ENCODE measurements at places on chromosomes 13 and 19.

- DNase-seq = no peak
These were observed 126.8 kb downstream of the UQCRFS1 start for GRCh38 chr19:29086182-29086581.

DNA sequence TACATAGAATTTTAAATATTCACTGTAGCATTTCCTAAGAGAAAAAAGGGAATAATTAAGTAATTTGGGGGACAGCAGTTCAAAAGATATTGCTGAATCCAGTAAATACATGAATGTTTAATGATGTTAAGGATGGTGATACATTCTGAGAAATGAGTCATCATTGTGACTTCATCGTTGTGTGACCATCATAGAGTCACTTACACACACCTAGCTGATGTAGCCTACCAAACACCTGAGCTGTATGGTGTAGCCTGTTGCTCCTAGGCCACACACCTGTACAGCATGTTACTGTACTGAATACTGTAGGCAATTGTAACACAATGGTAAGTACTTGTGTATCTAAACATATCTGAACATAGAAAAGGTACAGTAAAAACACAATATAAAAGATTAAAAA lies 34.8 kb downstream of the ATP7B start:
- no peak for DNase-seq

GRCh38 chr19:11479090-11479897 lies 1.6 kb downstream of the ELAVL3 start:
- no peak for DNase-seq

- DNase-seq = peak; percentile 64
These were observed 203.1 kb upstream of the EDNRB start for GRCh38 chr13:78121459-78122348.

GRCh38 chr13:97849305-97849704 lies 104.2 kb upstream of the IPO5 start:
- peak; percentile 62 for DNase-seq

DNA sequence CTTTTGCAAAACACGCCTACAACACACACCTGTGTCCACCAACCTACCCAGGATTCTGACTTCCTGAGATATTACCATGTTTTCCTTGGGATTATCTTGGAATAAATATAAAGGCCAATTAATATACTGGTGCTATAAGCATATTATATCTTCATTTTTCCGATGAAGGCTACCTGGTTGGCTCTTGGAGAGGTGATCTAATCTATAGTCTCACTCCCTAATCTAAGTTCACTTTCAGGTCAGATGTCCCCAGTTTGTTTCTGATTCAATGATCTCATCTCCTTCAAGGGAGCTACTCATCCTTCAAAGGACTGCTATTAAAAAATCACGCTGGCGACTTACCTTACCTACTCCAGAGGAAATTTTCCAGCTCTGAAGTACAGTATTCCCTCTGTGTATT lies 517.5 kb downstream of the KLF5 start:
- no peak for DNase-seq

DNA sequence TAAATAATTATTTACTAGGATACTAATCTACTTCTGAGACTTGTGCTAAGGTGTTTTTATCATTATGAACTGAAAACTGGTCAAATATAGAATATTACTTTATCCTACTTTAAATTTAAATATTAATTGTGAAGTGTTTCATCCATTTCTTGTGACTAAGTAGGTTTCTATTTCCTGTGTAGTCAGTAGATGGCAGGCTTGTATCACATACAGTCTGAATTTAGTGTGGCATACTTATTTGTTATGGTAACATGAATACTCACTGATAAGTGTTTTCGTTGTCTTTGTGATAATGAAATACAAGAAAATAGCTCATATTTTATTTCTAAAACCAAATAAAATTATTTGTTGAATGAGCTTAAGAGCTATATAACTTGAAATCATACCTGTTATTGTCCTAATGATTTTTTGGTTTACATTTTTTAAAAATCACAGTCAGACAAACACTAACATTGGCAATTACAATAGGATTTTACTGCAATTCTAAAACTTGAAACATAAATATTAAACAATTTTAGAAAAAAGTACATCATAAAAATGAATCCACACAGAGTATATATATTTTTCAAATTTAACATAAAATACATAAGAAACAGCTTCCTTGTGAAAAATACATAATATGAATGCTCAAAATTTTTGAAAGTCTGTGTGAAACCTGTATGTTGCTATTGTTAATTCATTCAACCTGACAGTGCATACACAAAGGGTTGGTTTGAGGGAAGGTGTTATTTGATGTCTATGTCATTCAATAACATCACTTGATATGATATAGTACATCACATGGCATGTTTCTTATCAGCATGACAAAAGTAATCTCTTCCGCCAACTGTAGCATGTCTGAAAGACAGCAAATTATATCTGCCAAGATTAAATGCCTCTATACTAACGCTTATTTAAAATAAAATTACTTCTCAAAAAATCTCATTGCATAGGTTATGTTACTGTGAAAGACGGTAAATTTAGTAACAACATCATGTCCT lies 904.8 kb upstream of the PCDH20 start:
- DNase-seq = peak; percentile 35

- DNase-seq = no peak
These were observed 66.6 kb downstream of the DNAJC15 start for GRCh38 chr13:43089912-43090498.

- DNase-seq = no peak
These were observed 73.6 kb downstream of the KDM4B start for GRCh38 chr19:5042556-5042955.

- DNase-seq = no peak
These were observed 4.1 kb downstream of the HMG20B start for GRCh38 chr19:3576696-3577443.

- no peak for DNase-seq
These were observed 2.5 kb downstream of the ICAM5 start for GRCh38 chr19:10292206-10292788.

DNA sequence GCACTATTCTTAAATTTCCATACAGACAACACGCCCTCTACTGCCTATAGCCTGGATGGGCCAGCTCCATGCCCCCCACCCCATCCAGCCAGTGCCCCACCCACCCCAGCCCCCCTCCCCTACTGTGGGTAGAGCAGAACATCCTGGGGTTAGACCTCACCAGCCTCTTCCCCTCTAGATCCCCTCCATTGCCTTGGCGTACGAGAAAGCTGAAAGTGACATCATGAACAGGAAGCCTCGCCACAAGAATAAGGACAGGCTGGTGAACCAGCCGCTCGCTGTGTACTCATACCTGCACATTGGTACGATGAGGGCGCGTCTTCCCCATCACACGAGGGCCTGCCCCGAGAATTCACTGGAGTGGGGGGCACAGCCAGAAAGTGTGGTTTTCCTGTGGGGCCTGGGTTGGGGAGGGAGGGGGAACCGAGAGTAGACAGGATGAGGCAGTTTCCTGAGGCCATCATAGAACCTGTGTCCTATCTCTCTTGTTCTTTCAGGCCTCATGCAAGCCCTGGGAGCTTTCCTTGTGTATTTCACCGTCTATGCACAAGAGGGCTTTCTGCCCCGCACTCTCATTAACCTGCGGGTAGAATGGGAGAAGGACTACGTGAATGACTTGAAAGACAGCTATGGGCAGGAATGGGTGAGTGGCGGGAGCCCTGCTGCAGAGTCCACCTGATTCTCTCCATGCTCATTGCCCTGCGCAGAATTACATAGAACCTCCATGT lies 29.1 kb downstream of the ATP12A start:
- peak; percentile 93 for DNase-seq

DNA sequence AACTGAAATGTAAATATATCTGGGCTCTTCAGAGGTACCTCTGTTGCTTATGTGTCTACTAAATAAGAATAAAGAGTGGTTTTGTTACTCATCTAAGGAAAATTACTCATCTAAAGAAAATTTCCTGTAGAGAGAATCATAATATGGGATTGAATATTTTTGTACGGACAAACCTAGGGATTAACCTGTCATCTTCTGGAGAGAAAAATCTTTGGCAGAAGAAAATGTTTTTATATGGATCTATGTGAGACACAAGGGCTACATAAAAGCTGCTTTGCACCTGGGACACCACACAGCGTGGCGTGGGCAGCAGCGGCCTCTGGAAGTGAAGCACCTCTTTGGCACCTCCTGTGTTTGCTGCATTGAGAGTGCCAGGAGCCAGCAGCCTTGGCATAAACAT lies 242.9 kb upstream of the DACH1 start:
- DNase-seq = no peak

DNA sequence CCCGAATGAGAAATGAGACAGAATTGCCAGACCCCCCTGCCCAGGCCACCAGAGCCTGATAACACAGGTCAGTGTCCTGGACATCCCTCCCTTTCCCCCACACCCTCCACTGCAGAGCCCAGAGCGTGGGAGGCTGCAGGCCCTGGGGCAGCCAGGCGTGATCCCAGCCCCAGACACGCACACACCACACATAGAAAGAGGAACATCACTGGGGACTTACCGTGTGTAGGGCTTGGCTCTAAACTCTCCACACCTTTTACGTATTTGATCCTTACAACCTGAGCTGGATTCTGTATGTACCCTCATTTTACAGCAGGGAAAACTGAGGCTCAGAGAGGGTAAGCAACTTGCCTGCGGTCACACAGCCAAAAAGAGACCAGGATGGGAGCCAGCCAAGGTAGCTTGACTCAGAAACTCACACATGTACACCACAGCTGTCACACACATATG lies 334 bp upstream of the ANGPTL6 start:
- no peak for DNase-seq

- no peak for DNase-seq
These were observed 18.3 kb downstream of the ZNF100 start for GRCh38 chr19:21749090-21749489.

DNA sequence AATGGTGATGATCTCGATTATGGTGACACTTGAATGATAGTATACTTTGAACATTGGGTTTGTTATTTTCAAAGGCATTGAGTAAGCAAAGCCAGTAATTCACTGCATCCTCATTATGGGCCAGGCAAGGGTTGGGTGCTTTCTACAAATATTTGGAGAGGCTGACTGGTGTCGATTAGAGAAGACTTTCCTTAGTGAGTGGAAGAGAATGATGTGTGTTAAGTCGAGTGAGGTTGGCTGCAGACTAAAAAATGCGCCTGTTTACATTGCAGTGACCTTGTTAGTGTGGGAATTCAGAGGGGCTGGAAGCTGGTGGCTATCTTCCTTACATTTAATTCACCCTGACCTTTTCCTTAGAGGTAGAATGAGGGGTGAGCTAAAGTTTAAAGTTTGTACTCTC lies 22.4 kb upstream of the RNF113B start:
- DNase-seq = no peak

DNA sequence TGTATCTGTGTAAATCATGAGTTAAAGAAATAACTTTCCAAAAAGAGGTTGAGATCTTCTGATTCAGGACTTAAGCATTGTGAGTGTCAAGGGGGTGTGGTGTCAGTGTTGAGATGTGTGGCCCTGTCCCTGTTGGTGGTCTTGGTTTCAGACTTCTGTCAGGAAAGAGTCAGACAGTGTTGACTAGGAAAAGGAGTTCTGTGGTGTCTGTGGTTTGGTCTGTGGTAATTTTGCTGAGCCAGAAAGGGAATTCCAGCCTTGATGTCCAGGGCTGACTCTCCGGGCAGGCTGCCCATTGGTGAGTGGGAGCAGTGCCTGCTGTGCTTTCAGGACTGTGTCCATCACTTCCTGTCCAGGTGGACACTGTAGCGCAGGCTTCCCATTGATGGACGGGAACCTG lies 39.8 kb upstream of the IGFL4 start:
- no peak for DNase-seq

- DNase-seq = no peak
These were observed 32.2 kb downstream of the ZNF136 start for GRCh38 chr19:12194827-12195731.

DNA sequence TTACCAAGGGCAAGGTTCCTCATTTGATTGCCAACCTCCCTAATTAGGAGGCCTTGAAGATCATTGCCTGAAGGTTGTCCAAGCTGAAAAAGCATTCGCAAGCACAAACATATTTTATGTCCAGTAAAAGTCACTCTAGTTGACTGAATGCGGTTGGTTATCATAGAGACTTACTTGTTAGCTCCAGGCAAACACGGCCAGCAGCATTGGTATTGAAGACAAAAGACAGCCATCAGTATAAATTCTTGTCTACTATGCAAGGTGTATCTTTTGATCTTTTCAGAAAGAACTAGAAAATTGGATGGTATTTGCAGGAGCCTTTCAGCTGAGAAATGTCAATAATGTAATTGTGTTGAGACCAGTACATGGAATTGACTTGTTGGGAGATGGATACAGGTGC lies 129.9 kb downstream of the GPC6 start:
- DNase-seq = no peak

GRCh38 chr13:52082601-52083000 lies 46.3 kb downstream of the NEK5 start:
- DNase-seq = no peak

- no peak for DNase-seq
These were observed 61.9 kb downstream of the FLT1 start for GRCh38 chr13:28432816-28433560.

- DNase-seq = no peak
These were observed 324.0 kb upstream of the SPRY2 start for GRCh38 chr13:80664950-80665349.

DNA sequence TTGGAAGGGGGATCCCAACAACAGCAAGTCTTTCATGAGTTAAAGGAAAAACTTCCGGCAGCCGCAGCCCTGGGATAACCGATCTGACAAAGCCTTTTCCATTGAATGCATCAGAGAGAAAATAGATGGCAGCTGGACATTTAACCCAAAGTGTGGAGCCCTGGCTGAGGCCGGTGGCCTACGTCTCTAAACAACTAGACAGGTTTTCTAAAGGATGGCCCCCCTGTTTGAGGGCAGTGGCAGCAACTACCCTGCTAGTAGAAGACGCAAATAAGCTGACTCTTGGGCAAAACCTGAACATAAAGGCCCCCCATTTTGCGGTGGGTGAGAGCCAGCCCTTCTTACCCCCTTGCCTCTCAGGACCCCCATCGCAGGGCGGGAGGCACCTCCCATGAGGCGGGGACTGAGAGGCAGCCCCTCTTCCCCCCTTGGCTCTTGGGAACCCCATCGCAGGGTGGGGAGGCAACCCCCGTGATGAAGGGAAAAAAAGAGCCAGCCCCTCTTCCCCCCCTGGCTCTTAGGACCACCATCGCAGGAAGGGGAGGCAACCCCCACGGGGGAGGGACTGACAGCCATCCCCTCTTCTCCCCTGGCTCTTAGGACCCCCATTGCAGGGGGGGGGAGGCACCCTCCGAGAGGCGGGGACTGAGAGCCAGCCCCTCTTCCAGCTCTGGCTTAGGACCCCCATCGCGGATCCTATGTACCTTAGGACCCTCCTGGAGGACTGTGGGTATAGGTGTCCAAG lies 2422.9 kb upstream of the PCDH20 start:
- DNase-seq = no peak

All from Jurkat, Clone E6-1 (cell line).